ENCODE measurements at places on chromosomes 11 and 22.

DNA sequence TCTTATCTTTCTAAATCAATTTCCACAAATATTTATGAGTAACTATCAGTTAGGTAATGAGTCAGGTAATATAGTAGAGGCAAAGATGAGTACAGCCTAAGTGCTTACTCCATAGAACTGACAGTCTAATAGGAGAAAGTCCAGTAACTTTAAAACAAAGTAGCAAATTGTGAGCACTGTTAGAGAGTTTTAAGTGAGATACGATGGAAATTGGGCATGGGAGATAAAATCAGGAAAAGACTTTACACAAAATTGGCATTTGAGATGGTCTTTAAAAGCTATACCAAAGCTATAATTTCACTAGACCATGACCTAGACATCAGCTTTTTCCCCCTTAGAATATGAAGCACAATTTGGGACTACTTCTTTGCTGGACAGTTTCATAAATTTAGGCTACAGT is 113.7 kb downstream of the CSTPP1 start:
- DNase-seq, result no peak

- no peak for DNase-seq
These were observed 78.2 kb downstream of the KCNC1 start for GRCh38 chr11:17812865-17813187.

GRCh38 chr11:11581481-11581880 is 40.3 kb downstream of the GALNT18 start:
- no peak for DNase-seq

DNA sequence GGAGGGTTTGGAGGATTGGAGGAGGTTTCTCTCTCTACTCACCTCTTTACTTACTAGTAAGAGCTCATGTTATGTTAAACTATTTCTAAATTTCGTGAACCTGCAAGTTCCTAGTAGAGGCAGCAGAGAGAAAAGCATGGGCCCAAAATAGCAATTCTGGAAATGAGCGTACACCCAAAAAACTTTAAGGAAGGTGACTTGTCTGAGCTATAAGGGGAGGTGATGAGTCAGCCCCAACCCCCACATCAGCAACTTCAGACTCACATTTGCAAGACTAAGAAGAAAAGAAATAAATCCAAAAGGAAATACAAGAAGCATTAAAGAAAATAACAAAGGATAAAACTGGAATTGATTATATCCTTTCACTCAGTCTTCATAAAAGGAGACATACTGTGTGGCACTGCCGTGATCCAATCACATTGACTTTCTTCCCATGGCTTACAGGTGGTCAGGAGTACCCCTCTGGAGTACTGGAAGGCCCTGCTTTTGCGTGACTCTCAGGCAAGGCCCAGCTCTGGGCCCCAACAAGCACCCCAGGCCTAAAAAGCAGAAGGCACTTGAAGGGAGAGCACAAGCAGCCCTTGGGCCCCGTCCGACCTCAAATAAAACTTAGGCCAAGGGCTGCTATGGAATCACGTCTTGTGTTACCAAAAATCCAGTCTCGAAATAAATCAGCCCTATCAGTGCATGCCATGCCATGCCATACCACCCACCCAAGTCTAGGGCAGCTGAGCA is 14.3 kb downstream of the PACSIN2 start:
- DNase-seq, result peak; percentile 70

DNA sequence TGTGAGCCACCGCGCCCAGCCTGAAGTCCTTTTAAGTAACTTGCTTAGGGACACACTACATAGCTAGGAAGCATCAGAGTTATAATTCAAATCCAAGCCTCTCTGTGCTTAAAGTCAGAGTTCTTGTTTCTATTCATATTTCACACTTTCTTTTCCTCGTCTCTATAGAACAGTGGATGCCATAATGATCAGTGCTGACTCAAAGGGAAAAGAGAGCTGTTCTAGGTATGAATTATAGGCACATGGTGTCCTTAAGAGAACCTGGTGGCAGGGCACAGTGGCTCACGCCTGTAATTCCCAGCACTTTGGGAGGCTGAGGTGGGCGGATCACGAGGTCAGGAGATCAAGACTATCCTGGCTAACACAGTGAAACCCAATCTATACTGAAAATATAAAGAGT is 400.2 kb upstream of the DDI1 start:
- DNase-seq, result no peak

DNA sequence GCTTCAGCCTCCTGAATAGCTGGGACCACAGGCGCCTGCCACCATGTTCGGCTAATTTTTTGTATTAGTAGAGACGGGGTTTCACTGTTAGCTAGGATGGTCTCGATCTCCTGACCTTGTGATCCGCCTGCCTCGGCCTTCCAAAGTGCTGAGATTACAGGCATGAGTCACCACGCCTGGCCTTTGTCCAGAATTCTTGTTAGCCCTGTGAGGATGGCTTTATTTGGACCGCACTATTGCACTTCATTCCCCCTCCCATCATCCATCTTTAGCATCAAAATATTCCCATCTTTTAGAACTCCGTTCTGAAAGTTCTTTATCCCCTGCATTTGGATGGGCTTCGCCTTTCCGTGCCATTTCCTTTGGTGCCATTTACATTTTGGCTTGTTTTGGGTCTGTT is 2.6 kb downstream of the SAMM50 start:
- peak; percentile 7 for DNase-seq

GRCh38 chr11:60390419-60390818 is 5.8 kb upstream of the MS4A14 start:
- DNase-seq, result no peak

DNA sequence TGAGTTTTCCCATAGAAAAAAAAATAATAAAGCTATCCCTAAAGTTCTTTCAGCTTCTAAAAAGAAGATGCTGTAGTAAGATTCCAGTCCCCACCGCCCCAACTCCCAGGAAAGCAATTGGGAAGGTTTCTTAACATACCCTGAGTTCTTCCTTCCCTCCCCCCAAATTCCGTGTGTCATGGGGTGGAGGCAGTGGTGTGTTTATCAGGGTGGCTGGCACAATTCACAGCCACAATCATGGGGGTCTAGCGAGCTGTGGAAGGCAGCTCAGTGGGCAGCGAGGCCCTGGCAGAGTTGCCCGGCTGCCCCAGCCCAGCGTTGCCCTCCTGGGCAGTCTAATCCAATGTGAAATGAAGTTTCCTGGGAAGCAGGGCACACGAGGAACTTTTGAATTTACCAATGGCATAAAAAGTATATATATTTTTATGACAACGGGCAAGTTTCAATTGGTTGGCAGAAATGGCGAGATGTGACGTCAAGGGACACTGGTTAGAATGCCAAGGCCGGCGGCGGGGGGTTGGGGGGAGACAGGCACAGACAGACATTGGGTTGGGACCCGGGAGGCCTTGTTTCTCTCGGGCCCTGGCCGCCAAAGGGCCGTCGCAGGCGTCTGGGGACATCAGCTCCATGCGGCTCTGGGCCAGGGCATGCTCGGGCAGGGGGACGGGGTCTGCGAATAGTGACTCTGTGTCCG is 80.7 kb upstream of the PPARA start:
- DNase-seq, result peak; percentile 95

GRCh38 chr11:11072067-11072466 is 214.2 kb upstream of the ZBED5 start:
- DNase-seq, result no peak

DNA sequence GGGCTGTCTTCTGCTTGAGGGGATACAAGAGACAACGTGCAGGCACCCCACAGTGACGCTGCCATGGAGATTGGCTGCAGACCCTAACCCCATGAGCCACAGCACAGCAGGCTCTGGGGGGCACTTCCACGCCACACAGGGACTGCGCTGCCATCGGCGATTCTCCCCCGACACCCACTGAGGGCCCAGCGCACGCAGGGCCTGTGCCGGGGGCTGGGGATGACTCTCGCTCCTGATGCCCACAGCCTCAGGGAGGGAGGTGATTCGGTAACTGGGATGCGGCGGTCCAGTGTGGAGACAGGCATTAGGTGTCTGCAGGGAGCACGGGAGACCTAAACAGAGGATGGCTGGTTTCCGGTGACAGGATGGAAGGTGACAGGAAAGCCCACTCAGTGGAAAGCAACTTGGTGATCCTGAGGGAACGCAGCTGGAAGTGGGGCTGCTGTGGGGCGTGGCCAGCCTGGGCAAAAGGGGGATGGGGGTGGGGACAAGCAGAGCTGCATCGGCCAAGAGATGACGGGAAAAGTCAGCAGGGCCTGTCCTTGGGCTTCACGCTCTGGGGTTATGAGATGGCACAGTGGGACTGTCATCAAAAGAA is 37.7 kb downstream of the EFCAB6 start:
- DNase-seq, result no peak

- peak; percentile 25 for DNase-seq
These were observed 4.6 kb upstream of the BIRC3 start for GRCh38 chr11:102312667-102313066.

DNA sequence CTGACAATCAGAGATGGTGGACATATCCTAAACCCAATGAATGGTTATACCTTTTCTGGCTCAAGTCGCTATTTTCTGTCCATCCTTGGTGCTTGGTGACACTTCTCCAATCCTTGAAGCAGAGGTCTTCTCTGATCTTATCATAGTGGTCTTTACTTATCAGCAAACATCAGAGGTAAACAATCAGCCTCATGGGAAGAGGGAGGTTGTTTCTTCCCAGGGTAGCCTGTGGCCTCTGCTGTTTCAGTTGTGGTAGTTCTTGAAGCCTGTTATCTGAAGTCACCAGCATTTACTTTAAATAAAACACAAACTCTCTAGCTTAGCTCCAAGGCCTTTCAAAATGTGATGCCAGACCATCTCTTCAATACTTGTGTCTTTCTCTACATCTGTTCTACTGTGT is 66.7 kb downstream of the RRM1 start:
- DNase-seq, result no peak

- no peak for DNase-seq
These were observed 22.9 kb downstream of the MAML2 start for GRCh38 chr11:96319898-96320656.

- no peak for DNase-seq
These were observed 1.1 kb downstream of the PLAAT5 start for GRCh38 chr11:63489879-63490278.

GRCh38 chr11:26553182-26553581 is 18.9 kb downstream of the MUC15 start:
- no peak for DNase-seq
